ENCODE measurements at places on chromosomes 5 and 9.

DNA sequence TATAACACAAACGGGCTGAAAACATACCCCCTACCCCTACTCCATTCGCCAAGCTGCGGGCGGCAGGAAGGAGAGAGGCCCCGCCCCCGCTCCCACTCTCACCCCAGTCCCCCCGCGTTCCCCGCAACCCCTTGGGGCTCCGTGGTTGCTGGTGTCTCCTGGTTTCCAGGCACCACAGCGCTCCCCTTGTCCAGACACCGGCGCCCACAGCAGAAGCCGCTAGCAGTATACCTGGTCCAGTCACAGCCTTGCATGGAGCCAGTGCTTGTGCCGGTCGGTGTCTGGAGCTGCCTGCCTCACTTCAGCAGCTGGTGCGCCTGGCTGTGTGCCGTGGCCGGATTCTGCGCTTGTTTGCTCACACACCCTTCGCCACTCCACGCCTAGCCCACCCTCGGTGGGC lies 240.5 kb upstream of the DAB2 start:
- DNase-seq = no peak

GRCh38 chr5:149301744-149302380 lies 30.2 kb downstream of the AFAP1L1 start:
- DNase-seq = peak; percentile 93

DNA sequence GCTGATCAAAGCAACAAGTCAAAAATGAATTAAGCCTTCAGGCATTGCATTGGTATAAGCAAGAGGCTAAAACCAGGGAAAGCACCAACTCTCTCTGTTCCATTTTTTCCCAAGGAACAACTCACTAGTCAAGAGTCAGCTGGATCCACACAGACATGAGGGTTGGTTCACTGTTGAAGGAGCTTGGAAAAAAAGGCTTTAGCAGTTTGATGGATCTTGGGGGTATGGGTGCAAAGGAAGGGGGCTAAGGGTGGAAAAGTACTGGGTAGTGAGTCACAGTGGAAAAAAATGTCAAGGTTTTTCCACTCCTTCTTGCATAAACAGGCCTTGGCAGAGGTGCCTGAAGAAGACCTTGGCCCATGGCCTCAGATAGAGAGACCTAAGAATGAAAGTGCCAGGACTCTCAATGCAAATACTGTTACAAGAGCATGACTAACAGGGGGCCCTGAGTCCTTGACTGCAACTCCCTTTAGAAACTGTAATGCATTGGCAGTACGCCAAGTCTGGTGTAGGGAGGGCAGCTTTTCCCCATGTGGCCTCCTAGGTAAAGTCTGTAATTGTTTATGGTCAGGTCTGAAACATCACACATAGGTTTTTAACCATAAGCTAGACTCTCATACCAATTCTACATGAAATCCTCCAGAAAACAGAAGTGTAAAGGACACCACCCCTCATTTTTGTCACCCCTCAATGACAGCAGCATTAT lies 23.7 kb downstream of the ACTL7A start:
- peak; percentile 58 for DNase-seq

DNA sequence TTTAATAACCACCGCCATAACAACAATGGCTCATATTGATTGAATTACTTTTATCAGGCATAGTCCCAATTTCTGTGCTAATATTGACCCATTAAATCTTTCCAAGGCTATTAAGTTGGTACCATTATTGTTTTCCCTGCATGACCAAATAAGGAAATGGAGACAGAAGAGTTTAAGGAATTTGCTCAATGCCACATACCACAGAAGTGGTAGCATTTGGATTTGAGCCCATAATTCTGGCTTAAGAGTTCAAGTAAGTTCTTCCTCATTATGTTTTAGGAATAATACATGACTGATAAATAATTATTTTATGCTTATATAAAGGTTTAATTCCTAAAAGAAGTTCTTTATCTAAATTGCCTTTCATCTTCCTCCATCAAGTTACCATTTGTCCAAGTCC lies 43.4 kb upstream of the HAPLN1 start:
- DNase-seq = no peak

DNA sequence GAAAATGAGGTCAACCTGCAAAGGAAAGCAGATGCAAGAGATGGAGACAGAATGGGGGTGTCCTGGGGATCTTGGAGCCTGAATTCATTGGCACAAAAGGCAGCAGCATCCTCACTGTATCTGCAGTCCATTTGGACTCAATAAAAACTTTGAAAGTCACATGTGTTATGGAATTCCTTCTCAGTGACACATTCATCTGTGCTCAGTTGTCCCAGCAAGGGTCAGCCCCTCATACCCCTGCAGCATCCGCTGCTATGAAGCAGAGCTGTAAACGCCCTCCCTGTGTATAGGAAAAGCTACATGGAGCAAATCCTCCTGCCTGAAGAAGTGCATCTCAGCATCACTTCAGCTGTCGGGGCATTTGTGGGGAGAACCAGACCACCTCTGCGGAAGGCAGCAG lies 14.5 kb upstream of the RARS1 start:
- DNase-seq = peak; percentile 55

DNA sequence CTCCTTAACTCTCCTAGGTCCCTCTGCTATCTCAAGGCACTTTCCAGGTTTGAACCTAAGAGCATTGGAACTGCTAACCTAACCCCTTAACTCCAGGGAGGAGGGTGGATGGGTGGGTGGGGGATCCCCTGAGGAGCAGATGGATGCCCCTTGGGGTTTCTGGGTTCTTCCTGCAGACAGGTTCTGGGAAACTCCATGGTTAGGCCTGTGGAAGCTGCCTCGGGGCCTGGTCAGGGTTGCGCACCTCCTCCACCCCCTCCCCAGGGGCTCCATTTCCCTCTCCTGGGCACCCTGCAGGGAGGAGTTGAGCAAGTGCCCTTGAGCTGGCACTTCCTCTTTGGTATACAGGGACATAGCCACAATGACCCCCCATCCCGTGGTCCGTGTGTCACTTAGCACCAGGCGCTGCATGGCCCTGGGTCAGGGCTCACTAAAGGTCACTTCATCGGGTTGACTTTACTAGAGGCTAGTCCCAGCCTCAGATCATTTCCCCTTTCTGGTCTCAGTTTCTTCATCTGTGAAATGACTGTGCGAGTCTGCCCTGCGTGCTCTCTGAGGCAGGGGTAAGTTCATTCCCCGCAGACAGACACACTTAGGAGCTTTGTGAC lies 16.0 kb downstream of the CXXC5 start:
- DNase-seq = no peak

- DNase-seq = peak; percentile 39
Observed at GRCh38 chr5:126358525-126358924, 64.7 kb upstream of the GRAMD2B start.

- no peak for DNase-seq
Observed at GRCh38 chr5:124951661-124952060, 205.2 kb upstream of the ZNF608 start.

- DNase-seq = no peak
Observed at GRCh38 chr9:101226803-101227202, 158.0 kb downstream of the BAAT start.

DNA sequence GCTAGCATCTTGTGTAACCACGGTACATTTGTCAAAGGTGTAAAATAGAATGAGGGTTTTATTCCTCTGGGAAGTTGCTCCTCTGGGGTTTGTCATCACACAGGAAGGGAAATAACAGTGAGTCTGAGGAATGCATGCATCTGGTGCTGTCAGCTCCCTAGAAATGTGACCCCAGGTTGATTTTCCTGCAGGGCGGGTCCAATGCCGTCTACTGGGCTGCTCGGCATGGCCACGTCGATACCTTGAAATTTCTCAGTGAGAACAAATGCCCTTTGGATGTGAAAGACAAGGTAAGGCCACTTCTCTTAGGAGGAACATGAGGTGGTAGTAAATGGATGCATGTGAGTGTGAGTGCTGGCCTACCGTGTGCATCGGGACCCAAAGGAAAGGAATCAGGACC lies 78.8 kb upstream of the CTSL start:
- no peak for DNase-seq

GRCh38 chr5:151477101-151477500 lies 29.7 kb downstream of the SLC36A1 start:
- DNase-seq = peak; percentile 13

DNA sequence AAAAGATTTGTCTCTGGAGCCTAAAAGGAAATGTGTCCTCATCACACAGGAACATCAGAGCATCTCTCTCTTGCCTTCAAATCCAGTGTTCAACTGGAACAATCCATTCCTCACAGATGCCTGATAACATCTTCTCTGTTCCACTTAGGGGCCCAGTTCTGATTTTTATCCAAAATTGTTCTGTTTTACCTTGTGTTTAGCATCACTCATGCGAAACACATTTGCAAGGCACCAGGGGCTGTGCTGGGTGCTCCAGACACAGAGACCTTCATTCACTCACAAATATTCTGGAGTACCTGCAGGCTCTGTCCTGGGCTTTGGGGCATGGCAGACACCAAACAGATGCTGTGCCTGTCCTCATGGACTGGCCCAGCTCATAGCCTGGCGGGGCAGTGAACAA lies 13.8 kb downstream of the GABBR2 start:
- no peak for DNase-seq

- DNase-seq = peak; percentile 39
Observed at GRCh38 chr9:129698254-129698757, 32.9 kb downstream of the PRRX2 start.

- no peak for DNase-seq
Observed at GRCh38 chr5:3068401-3068800, 316.9 kb upstream of the IRX2 start.

- no peak for DNase-seq
Observed at GRCh38 chr9:127628758-127629467, 16.8 kb downstream of the STXBP1 start.

- DNase-seq = no peak
Observed at GRCh38 chr9:30140407-30140806, 2244.0 kb upstream of the ACO1 start.

DNA sequence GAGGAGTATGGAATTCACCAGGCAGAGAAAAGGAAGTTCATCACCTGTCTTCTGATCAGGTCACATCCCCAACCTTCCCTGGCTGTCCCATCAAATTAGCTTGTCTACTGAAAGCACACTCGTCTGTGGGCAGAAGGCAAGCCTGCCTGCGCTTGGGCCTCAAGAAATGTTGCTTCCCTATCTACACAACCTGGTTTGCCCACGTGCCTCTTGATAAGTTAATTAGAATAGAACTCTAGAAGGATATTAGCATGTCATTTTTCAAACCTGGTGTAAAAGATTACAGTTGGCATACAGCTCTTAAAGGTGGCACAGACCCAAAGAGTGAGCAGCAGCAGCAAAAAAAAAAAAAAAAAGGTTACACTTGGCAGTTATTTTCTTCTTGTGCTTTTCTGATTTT lies 5.1 kb downstream of the TTC23L start:
- no peak for DNase-seq

- no peak for DNase-seq
Observed at GRCh38 chr9:121122246-121123032, 47.7 kb downstream of the CNTRL start.

DNA sequence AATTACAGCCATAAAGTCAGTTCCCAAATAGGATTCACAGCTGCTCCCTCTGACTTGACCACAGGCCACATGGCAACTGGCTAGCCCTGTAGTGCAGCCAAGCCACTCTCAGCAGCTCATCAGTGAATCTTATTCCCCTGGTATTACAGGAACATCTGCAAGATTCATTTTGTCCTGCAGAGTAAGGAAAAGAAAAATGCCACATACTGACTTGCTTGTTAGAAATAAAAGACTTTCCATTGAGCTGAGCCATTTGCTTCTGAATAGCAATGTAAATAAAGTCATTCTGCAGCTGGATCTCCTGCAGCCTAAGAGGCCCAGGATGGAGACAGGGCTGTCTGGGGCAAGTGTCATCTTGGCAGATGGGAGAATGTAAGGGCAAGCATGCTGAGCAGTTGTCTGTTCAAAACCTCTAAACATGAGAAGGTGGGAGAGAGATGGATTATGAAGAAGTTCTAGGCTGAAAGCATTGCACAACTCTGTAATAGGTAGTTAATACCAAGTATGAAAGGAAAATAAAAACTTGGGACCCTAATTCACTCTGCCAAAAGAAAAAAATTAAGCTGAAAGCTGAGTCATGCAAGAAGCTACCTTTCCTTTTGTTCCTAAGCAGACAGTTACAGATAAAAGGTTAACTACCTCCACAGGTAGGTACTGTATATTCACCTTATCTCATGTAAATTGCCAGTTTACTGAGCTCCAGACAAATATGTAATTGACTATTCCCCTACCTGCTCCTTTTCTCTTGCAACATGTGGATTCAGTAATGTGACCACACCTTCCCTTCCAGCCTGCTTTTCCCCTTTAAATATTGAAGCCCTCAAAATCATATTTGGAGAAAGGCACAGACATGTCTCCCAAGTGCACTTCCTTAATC lies 244.4 kb upstream of the RAI14 start:
- DNase-seq = no peak

DNA sequence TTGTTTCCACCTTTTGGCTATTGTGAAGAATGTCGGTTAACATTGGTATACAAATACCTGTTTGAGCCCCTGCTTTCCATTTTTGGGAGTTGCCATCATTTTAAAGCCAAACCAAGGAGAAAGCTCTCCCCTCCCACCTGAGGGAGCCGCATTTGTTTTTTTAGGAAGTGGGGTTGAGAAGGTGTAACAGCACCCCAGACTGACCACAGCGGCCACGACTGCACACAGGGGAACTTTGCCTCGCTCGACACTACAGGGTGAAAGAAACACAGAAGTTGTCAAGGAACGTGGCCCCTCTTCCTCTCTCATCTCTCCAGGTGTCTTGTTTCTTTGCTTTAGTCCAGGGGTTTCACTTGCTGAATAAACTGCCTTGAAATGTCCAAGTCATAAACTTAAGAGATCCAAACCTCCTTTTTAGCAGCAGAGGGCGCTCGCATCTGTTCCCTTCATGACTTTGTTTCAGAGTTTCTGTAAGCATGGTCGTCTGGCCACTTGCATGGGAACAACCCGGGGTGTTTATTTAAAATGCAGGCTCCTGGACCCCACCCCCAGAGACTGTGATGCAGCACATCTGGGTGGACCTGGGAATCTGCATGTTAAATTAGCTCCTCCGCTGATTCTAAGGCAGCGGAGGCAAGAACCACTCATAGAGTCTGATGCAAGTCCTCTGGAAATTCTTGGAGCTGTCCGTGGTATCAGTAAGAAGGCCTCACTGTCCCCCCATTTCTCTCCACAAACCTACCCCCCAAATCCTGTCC lies 2.1 kb upstream of the TTLL11 start:
- DNase-seq = peak; percentile 44
